ACHN (cell line): ENCODE measurements at places on chromosomes 6 and 20.

DNA sequence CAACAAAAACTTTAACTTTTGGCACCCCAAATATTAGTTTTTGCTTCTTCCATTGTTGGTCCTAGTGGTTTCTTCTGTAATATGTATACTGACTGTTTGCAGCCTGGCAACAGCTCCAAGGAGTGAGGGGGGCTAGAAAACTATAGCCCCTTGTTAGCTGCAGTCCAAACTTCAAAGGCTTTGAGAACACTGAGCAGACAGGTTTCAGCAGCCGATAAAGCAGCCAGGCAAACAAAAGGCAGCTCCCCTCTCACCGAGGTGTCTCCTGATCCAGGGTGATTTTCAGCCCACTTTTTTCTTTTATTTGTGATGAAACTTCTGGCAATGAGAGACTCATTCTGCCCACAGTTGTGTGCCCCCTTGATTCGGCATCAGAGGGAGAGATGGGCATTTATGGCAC is 80.7 kb downstream of the OLIG3 start:
- DNase-seq: no peak

- DNase-seq: no peak
Measured at GRCh38 chr6:45132059-45132458, 196.1 kb upstream of the RUNX2 start.

GRCh38 chr6:4511641-4512020 is 264.6 kb upstream of the CDYL start:
- no peak for DNase-seq

DNA sequence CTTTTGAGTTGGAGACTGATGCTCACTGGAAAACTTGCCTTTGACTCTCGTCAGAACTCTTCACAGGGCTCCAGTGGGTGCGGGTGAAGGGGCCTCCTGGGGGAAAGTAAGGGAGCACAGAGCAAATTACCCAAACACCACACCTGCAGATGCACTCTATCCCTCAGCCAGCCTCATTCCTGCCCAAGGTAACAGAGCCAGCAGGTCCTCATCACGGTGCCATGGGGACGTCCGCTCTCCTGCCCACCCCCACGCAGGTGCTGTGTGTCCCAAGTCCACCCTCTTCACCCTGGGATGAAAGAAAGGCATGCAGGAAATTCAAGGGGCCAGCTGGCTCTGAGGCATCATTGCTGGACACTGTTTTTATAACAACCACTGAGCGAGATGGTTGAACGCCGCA is 269.0 kb downstream of the SMOC2 start:
- no peak for DNase-seq

DNA sequence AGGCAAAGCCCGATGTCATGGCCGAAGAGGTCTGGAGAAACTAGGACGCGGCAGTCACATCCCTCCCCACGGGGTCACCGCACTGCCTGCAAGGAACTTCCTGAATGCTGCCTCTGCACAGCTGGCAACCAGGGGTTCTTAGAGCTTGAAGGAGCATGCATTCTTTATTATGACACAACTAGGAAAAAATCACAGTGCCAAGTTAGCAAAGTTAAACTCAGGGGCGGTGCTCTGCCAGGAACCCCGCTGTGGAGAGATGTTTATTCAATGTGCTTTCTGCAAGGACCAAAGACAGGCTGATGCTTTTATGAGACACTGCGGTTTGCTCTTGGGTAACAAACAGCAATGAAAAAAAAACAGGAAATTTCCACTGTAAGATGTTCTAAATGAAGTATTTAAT is 287.3 kb upstream of the FOXQ1 start:
- DNase-seq: no peak

DNA sequence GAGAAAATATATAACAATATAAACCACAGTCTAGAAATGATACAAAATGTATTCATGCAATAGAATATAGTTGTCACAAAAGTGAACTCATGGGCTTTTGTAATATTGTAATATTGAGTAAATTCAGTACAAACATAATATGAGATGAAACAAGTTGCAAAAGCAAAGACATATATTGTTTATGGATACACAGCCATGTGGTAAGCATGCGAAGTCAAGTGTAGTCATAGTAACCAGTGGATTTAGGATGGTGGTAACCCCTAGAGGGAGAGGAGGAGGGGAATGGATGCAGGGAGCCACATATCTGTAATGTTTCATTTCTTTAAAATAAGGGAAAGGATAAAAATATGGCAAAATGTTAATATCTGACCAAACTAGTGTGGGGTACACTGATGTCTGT is 47.3 kb downstream of the ARMC2 start:
- DNase-seq: no peak

GRCh38 chr6:27502508-27503435 is 29.9 kb upstream of the ZNF184 start:
- peak; percentile 60 for DNase-seq

DNA sequence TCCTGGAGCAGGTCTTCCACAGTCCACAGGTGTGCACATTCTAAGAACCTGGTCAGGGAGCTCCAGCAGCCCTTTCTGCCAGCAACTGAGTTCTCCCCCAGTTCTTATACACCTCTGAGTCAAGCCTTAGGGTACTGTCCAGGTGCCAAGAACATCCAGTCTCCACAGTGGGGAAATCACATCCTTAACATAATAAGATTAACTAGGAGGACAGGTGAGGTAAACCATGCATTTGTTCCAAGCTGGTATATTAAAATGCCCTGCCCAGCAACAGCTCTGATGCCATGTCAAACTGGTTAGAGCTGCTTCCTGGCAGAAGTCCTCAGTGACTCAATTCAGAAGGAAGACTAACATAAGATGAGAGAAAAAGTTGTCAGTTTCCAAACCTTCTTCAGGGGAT is 303.9 kb upstream of the SGK1 start:
- DNase-seq: no peak

GRCh38 chr6:11971154-11971553 is 41.0 kb upstream of the HIVEP1 start:
- DNase-seq: no peak

DNA sequence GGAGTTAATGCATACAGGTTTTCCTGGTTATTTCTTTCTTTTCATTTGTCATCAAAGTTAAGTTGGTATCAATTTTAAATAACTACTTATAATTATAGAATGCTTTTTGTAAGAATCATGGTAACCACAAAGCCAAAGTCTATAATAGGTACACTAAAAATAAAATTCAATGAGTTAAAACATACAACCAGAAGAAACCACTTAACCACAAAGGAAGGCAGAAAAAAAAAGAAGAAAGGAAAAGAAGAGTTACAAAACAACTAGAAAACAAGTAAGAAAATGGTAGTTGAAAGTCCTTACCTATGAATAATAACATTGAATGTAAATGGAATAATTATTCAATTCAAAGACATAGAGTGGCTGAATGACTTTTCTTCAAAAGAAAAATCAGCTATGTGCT is 45.6 kb downstream of the THBS2 start:
- DNase-seq: no peak

- DNase-seq: no peak
Measured at GRCh38 chr6:20800229-20800628, 266.0 kb downstream of the CDKAL1 start.

DNA sequence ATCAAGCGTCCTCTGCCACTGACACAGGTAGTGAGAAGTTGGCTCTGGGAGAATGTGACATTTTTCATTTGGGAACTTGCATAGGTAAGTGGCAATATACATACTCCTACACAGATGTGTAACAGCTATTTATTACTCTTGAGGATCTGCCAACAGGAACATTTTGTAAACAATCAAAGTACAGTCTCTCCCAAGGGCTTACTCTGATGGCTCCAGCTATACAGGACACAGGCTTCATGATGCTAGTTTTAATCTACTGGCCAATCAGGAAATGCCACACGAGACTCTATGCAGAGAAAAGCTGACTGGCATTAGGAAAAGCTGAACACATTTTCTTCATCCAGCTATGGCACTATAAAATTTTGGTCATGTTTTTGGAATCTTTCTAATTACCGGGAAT is 57.8 kb downstream of the POPDC3 start:
- DNase-seq: no peak

DNA sequence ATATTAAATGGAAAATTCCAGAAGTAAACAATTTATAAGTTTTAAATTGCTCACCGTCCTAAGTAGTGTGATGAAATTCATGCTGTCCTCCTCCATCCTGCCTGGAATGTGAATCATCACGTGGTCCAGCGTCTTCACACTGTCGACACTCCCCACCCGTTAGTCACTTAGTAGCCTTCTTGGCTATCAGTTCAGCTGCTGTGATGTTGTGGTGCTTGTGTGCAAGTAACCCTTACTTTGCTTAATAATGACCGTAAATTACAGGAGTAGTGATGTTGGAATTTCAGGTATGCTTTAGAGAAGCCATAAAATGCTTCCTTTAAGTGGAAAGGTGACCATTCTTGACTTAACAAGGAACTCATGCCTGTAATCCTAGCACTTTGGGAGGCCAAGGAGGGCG is 25.2 kb downstream of the RIOK1 start:
- DNase-seq: no peak
